ENCODE measurements at places on chromosomes 4 and X.
A peak's percentile ranks its signal among the peaks of the same experiment; 100 is the strongest.

GRCh38 chr4:185921583-185922555 is 109.9 kb upstream of the SORBS2 start:
- no peak for DNase-seq

GRCh38 chr4:147050356-147050765 is 104.7 kb upstream of the TTC29 start:
- DNase-seq, result no peak

GRCh38 chrX:2516623-2517022 is 15.8 kb upstream of the DHRSX start:
- no peak for DNase-seq

DNA sequence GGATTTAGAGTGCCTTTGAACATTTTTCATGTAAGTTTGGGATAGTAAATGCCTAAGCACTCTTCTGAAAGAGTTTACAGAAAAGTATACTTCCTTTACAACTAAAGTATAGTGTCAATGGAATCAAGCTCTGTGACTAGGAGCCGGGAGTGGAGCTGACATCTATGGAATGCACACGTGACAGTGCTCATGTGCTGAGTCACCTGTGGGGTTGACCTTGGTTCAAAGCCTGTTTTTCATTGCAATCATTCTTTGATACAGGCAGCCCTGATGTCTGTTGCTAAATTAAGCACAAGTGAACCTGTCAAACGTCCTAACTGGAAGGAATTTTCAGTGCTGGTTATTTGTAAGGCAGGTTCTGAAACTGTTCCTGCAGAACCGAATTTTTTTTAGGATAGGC is 82.5 kb downstream of the GPAT3 start:
- no peak for DNase-seq

DNA sequence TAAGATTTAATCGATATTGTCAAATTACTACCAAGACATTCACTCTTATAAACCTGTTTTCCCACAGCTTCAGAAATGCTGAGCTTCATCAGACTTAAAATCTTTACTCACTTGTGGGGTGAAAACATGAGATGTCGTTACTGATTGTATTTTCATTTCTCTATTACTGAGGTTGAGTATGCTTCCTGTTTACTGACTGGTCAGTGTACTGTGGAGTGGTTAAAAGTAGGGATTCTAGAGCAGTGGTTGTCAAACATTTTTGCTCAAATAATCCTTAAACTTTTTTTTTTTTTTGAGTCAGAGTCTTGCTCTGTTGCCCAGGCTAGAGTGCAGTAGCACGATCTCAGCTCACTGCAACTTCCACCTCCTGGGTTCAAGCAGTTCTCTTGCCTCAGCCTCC is 50.3 kb downstream of the NSUN7 start:
- DNase-seq, result no peak

DNA sequence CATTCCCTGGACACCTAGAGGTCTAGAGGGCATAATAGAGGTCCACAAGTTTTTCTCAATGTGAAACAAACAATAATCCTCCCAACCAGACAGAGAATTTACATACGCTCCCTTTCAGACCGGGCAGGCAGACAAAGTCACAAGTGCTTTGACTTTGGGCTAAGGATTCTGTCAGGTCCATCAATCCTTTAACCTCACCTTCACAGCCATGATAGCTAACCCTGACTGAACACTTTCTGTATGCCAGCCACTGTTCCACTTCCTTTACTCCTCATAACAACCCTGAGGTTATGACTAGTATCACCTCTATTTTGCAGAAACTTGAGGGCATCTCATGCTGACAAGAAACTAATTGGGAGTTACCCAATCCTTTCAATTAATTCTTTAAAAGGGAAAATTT is 118.8 kb upstream of the AFF2 start:
- DNase-seq, result no peak

DNA sequence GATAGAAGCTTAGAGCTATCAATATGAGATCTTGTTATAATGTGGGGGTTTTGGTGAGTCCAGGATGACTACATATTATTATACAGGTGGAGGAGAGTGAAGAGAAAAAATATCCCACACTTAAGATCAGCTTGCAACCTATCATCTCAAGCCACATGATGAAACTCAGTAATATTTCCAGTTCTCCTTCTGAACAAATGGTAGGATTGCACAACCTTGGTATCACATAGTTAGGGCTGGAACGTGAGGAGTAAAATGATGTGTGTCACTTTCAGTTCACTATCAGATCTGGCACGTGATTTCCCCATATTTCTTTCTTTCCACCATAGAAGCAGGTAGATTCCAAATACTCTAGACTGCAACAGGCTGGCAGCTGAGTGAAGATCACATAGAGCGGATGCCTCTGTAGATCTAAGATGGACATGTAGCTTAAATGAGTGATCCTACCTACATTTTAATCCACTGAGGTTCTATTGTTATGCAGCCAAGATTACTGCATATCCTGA is 150.6 kb upstream of the ANKRD50 start:
- no peak for DNase-seq

DNA sequence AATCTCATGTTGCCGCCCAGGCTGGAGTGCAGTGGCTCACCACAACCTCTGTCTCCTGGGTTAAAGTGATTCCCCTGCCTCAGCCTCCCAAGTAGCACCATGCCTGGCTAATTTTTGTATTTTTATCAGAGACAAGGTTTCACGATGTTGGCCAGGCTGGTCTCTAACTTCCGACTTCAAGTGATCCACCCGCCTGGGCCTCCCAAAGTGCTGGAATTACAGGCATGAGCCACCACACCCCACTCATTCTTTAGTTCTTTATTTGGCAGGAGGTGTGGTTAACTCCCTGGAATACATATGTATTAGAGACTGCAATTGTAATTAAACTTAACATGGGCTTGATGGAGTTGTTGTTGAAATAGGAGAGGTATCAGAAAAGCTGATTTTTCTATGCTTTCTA is 1396.9 kb upstream of the IGFBP7 start:
- no peak for DNase-seq

- no peak for DNase-seq
Measured at GRCh38 chr4:127642169-127642568, 9.4 kb downstream of the INTU start.

GRCh38 chr4:75660491-75660890 is 12.7 kb downstream of the G3BP2 start:
- DNase-seq, result no peak

DNA sequence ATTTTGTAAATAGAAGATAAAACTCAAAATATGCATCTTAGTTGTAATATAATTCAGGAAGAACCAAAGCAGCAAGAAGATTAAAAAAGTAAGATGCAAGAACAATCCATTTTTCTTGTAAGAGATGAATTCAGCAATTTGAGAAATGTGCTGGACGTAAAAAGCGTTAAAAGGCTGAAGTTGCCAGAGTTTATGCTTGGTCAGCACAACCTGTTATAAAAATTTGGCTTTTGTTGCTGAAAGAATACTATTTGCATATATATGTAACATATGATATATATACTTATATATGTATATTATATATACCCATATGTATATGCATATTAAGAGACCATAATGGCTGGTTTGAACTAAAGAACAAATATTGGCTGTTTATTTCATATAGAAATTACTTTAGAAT is 449.6 kb upstream of the FAM241A start:
- no peak for DNase-seq

GRCh38 chr4:184259081-184259480 is 41.4 kb upstream of the ENPP6 start:
- no peak for DNase-seq

DNA sequence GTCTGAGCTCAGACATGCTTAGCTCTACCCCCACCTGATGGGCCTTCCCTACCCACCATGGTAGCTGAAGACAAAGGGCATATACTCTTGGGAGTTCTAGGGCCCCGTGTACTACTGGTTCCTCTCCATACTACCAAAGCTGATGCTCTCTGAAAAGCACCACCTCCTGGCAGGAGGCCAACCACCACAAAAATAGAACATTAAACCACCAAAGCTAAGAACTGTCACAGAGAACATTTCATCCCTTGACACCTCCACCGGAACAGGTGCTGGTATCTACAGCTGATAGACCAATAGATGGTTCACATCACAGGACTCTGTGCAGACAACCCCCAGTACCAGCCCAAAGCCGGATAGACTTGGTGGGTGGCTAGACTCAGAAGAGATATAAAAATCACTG is 13.4 kb downstream of the EDA2R start:
- DNase-seq, result no peak

DNA sequence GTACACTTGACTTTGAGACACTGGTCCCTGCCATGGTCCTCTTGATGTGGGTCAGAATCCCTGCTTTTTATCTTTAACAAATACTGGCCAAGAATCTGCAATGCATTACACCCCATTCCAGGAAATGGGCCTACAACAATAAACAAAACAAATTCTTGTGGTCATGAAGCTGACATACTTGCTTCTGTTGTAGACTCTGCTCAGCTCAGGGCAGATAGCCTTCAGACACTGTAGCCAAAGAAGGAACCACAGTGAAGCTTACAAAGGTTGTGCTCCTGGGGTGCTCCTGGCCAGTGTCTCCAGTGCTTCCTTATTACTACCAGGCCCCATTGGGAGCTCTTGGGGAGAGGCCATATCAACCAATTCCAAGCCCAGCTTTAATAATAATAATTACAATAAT is 21.8 kb downstream of the KIAA1210 start:
- DNase-seq, result no peak

- DNase-seq, result no peak
Measured at GRCh38 chrX:25762656-25763055, 375.5 kb upstream of the MAGEB18 start.

DNA sequence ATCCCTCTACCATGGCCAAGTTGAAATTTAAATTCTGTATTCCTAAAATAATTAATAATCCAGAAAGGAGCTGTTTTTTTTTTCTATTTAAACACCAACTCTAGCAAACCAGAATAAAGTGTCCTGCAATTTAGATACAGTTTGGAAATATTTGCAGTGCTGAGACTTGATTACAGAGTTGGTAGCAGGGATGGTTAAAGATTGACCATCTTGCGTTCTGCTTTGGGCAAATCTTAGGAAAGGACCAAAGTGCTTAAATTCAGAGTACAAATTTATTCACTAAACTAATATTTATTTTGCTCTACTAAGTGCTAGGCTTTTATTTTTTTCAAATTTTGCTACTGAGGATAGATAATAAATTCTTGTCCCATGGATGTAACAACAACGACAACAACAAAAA is 180.2 kb upstream of the AADAT start:
- DNase-seq, result no peak

- no peak for DNase-seq
Measured at GRCh38 chr4:139824882-139825522, 159.4 kb downstream of the MGST2 start.

GRCh38 chrX:121655276-121655675 is 607.9 kb downstream of the GLUD2 start:
- no peak for DNase-seq

DNA sequence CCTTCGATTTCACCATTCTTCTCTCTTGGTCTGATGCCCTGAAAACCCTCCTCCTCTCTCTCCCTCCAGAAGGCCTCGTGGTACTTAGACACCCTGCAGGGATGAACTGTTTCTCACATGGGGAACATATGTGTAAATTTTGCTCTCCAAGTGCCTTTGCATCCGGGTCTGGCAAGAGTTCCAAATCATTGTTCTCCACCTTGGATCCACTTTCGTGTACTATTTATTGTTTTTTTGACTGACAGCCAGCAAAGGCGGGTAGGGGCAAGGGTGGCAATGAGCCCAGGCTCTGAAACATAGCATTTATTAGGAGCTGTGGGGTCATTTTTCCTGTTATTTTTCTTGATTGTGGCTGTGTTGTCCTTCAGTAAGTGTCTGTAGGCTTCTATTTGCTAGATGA is 81.7 kb downstream of the RTL5 start:
- DNase-seq, result no peak

- no peak for DNase-seq
Measured at GRCh38 chr4:110073053-110073845, 125.2 kb downstream of the ELOVL6 start.

GRCh38 chrX:1435241-1435895 is 17.3 kb downstream of the ASMTL start:
- no peak for DNase-seq

DNA sequence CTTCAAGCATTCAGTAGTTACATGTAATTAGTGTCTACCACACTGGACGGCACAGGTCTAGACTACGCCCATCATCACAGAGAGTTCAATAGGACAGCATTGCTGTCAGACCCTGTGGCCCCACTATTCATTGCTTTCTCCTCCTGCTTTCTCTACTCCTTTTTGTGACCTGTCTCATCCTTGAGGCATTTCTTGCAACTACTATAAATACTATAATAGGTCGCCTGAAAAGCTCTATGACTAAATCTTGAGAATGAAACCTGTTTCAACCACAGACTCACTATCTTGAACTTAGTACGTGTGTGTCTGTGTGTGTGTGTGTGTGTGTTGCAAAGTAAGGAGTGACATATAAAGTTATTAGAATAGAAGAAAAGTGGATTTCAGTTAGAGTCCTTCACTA is 252.9 kb upstream of the KLF3 start:
- no peak for DNase-seq

GRCh38 chr4:152586668-152587067 is 50.8 kb upstream of the FBXW7 start:
- DNase-seq, result no peak

- DNase-seq, result no peak
Measured at GRCh38 chr4:78803983-78804382, 27.8 kb downstream of the BMP2K start.

- no peak for DNase-seq
Measured at GRCh38 chr4:128591482-128591881, 218.0 kb upstream of the JADE1 start.

DNA sequence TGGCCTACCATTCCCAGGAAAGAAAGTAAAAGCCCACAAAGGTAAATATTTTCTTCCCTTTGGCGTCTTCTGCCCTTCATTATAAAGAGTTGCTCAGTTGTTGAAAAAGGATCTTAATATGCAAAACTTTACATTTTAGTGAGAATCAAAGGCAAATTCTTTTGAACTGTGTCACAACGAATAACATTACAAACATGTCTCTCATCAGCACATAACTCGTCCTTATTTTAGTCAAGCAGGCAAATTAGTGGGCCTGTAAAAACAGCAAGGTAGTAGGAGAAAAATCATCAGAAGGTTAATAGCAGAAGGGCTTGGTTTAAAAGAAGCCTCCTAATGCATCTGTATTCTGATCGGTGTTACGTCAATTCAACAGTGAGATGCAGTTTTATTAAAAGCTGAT is 647.3 kb upstream of the DIPK2B start:
- no peak for DNase-seq

- peak; percentile 84 for DNase-seq
Measured at GRCh38 chr4:183504930-183505610, at the start of gene ING2. Gene ING2 (plus strand): TSS chr4:183505058. CDS start chr4:183505196, 138 bp downstream.

GRCh38 chr4:55904576-55904975 is 44.2 kb upstream of the CEP135 start:
- no peak for DNase-seq

DNA sequence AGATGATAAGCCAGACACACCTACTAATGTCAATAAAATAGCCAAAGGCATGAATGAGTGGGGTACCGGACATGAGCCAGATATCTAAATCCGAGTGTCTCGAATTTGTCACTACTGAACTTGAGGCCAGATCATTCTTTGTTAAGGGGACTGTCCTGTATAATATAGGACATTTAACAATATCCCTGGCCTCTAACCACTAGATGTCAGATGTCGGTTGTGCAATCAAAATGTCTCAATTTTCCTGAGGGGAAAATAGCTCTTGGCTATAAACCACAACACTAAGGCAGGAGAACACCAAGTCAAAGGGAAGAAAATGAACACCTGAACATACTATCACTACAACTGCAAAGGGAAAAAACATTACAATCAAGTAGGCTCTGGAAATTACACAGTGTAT is 154.5 kb downstream of the GPM6A start:
- no peak for DNase-seq

GRCh38 chr4:39565878-39566600 is 38.8 kb upstream of the UGDH start:
- DNase-seq, result no peak

Measured in activated CD4-positive, CD25-positive, alpha-beta regulatory T cell (primary cell).